LNCaP clone FGC (cell line): ENCODE measurements at places on chromosomes 6 and 20.

- DNase-seq: no peak
Measured at GRCh38 chr6:78551361-78551760, 316.0 kb upstream of the IRAK1BP1 start.

DNA sequence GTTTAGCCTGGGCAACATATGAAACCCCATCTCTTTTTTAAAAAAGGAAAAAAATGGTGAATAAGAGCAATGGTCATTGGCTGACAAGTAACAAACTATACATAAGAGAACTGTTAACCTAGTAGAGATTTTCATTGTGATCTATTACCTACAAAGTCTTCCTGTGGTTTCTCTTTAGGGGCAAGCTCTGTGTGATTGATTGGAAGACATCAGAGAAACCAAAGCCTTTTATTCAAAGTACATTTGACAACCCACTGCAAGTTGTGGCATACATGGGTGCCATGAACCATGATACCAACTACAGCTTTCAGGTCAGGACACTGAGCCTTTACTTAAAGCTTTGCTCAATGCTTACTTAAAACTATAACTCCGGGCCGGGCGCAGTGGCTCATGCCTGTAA is 19.2 kb downstream of the MGME1 start:
- DNase-seq: no peak

DNA sequence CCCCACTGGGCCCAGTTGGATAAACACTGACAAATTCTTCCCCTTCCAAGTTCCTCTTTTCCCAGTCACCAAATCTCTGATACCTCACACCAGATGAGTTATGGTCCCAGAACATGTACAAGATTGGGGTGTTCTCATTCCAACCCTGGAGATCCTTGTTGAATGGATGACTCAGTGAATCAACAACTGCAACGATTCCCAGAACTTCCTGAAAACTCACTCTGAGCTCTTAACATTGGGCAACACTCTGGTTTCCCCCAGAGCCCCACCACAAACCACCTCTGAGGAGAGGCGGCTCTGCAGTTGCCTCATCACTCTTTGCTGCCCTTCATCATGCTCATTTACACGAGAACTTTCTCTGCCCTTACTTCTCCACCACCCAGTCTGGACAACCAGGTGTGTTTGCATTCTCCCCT is 115.2 kb downstream of the MRPL14 start:
- DNase-seq: no peak

DNA sequence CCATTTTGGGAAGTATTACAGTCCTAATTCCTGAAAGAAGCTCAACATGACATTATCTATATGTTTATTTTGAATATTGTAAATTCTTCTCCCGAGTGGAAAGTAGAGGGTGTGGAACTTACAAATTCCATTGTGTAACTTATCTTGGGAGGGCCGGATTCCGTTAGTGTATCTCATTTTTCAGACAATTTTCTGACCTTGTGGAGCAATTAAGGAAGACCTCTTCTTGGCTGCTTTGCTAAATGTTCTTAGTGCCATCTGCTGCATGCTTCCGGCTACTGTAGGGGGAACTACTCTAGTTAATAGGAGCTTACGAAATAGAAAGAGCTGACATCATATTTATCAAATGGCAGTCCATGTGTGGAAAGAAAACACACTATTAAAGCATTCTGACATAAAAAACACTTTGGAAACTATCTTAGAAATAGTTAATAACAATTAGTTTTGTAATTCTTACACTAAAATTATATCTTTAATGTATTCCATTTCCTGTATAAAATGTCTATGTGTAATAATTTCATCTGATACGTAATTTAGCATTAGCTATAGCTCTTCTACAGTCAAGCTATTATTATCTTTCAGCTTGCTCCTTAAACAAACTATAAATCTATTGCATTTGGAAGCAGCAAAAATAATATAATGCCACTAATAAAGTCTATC is 41.5 kb upstream of the KCNQ5 start:
- DNase-seq: peak; percentile 34

DNA sequence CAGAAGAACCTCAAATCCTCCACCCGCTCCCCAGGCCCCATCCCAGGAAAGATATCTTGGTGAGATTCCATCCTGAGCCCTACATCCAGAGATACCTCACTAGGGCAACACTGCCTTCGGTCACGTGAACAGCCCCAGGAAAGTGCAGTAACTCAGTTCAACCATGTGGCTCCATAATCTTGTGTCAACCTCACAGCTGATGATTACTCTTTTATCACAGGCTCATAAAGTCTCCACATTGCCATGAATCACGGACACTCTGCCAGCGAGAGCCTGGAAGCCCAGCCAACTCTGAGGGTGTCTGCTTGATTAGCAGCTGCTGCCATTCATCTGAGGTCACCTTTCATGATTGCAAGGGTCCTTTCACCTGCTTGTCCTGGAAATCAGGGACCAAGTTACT is 175.8 kb upstream of the LRFN2 start:
- no peak for DNase-seq

DNA sequence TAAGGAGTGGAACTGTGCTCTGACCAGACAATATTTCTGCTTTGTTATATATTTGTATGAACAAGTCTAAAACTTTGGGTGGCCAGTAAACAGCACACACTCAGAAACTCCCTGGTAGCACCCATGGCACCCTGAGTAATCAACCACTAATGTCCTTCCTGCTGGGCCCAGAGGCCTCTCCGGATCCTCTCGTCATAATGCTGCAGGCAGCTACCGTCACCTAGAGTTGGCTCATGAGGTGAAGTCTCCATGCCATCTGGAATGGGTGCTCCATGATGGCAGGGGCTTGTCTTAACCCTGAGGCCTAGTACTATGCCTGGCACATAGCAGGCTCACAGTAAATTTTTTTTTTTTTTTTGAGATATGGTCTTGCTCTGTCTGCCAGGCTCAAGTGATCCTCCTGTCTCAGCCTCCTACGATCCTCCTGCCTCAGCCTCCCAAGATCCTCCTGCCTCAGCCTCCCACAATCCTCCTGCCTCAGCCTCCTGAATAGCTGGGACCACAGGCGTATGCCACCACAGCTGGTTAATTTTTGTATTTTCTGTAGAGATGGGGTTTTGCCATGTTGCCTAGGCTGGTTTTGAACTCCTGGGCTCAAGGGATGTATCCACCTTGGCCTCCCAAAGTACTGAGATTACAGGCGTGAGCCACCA is 3.0 kb upstream of the SDCBP2 start:
- DNase-seq: no peak

- peak; percentile 32 for DNase-seq
Measured at GRCh38 chr6:134318236-134318973, 493 bp upstream of the SGK1 start.

- no peak for DNase-seq
Measured at GRCh38 chr6:45794465-45794864, 221.2 kb downstream of the CLIC5 start.

DNA sequence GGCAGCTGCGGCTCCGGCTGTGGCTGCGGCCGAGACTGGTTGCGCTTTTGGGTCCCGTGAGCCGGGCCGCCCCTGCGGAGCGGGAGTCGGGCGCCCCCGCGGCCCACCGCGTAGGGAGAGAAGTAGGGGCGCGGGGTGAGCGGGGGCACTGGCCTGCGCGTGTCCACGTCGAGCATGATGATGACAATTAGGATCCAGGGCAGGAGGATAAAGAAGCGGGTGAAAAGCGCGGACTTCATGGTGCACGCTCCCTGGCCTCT is 739 bp downstream of the B3GAT2 start:
- DNase-seq: no peak

DNA sequence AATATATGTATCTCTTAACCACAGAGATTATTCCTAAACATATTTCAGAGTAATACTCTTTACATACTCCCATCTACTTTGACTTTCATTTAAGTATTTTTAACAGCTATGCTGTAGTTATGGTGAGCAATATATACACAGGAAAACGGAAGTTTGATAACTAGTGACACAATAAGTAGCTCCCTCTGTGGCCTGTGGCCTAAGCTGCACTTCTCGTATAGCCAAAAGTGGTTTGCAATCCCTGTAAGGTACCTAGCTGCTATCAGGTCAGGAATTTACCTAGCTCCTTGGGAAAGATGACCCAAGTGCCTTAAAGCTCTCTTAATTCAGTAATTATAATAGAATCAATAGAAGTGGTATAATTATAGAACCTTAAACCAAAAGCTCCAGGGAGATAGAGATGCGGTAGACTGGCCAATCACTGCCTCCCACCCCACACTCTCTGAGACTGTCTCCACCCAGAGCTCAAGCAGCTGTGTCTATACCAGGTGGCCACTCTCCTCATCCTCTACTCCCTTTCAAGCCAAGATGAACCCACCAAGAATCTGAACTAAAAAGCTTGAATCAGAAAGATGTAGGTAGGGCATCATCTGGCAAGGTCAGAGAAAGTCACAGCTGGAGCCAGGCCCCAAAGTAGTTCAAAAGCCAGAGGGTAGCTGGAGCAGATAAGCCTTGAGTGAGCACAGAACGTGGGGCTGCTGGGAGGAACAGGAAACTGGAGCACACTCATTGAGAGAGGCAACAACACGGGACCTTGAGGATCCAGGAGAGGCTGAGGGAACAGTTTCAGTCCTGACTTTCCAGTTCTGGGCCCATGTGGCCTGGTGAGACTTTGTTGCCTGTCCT is 84.9 kb upstream of the ASF1A start:
- no peak for DNase-seq

DNA sequence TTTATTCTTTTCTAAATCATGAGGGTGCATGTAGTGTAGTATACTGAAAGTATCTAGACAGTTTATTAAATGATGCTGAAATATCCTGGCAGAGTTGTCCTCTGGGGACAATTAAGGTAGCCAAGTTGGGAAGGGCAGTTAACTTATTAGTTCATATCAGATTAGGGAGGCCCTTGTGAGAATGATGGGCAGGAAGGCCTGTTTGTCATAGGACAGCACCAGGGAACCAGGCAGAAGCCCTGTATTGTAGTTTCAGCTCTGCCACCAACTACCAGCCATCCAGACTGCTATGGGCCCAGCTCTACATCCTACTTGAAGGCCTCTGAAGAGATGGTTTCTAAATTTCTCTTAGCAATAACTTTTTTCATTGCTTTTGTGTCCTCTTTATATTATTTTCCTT is 4.0 kb downstream of the MYLIP start:
- DNase-seq: no peak

- no peak for DNase-seq
Measured at GRCh38 chr20:61813791-61814190, 251.9 kb downstream of the TAF4 start.

DNA sequence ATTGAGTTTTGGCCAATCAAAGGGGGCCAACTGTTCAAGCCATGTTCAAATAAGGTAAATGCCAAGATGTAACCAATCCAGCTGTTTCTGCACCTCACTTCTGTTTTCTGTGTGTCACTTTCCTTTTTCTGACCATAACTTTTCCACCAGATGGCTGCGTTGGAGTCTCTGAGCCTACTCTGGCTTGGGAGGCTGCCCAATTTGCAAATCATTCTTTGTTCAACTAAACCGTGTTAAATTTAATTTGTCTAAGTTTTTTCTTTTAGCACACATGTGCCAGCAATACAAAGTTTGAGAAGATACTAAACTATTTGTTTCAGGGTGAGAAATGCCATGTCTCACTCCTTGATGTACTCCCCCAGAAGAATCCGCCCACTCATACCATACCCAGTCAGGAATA is 52.1 kb downstream of the IYD start:
- DNase-seq: no peak

DNA sequence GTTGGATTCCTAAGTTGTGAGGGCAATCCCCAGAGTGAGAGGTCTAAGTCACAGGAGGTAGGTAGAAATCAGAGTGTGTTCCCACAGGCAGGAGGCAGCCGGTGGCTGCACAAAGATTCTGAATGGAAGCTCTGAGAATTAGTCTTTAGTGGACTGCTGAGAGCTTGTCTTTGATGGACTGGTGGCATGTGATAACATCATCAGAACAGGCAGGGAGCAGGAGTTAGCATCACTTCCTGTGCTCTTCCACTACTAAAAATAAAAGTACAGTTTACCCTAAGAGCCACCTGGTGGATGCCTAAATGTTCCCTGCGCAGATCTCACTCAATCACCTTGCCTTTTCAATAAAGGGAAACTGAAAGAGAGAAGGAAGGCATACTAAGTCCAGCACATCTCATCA is 294.6 kb upstream of the POU3F2 start:
- no peak for DNase-seq

DNA sequence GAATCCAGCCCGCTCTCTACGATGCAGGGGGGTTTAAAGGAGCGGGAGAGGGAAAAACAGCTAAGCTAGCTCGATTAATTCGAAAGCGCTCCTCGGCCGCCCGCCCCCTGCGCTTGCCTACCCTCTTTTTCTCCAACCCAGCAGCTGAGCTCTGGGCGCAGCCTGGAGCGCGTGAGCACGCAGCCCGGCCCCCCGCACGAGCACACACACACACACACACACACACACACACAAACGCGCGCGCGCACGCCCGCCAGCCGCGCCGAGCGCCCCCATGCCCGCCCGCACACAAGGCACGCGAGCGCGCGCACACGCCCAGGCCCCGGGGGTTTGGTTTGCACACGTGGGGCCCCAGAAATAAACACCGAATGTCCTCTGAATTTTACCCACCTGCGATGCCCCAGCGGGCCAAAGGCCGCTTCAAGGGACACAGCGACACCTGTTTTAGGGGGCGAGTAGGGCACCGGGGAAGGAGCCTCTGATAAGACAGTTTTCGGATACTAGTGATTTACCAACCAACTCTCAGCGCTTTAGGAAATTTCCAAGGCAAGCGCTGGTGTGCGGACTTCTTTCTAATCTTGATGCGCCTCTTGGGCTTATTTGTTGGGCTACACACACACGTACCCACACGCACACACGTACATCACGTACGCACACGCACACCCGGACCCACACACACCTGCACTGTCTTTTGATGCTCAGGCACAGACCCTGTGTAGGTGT is 802 bp upstream of the NRN1 start:
- no peak for DNase-seq

DNA sequence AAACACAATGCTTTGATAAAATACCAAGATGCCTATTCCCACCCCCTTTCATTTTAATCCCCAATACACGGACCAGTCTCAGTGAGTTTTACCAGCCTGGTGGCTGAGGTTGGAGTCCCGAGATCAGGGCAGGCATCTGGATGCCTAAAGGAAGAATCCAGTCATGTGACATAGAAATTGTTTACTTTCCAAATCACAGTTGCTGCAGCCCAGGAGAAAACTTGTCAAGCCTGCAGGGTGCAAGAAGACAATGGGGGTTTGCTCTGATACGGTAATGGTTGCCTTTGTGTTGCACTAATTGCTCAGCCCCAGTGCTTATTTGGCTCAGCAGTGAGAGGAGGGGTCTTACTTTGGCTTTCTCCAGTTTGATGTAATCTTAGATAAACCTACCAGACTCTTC is 308.5 kb upstream of the POU3F2 start:
- no peak for DNase-seq

- no peak for DNase-seq
Measured at GRCh38 chr6:119552021-119552420, 202.5 kb upstream of the MAN1A1 start.

GRCh38 chr20:32984631-32985354 is 19.4 kb downstream of the SUN5 start:
- DNase-seq: no peak
